ENCODE measurements at places on chromosomes 2 and 18.

DNA sequence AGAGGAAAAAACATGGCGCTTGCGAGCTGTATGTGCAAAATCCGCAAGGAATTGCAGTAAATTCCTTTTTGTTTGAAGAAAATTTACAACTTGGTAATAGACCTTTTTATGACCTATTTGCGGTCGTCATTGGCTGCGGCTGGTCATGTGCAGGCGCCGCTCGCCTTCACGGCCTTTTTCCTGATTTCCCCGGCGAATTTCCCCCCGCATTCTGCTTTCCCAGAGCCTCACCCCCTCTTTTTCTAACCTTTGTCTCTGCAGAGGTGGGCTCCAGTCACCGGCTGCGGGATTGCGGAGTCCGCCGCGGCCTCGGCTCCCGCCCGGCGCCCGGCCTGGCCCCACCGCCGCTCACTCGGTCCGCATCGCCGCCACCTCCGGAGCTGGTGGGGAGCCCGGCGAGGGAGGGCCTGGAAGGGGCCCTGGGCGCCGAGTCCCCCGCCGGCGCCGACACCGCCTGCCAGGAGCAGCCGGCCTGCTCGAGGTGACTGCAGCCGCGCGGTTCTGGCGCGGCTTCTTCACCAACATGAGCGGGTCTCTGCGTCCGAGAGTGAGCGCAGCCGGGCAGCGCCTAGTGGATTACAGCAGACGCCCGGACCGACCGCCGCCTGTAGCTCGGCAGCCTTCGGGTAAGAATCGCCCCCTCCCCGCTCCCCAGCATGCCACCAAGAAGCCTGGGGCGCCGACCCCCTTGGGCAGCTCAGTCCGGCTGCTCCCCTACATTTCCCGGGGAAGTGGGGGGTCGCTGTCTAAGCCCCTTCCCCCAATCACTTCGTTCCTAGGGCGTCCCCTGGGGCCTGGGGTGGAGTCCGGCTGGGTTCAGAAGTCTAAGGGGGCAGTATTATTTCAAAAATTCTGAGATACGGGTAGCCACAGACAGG is 7.1 kb downstream of the HOXD8 start:
- DNase-seq = no peak

DNA sequence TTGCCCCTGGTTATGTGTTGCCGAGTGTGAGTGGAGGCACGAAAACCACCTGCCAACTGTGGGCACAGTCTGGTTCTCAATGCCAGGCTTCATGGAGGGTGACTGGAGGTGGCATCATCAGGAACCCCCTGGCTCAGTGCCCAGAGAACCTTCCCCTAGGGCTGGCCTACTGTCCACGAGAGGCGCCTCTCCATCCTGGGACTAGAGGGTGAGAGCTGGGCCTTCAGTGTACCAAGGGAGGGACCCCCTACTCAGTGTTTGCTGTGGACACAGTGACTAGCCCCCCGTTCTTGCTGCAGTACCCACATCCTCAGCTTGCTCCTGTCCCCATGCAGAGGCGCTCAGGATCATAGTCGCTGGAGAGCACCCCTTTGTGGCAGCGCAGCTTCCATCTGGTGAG is 202.6 kb downstream of the HDAC4 start:
- no peak for DNase-seq

GRCh38 chr2:25379535-25379934 is 37.8 kb upstream of the DNMT3A start:
- no peak for DNase-seq

GRCh38 chr18:56402872-56403516 is 235.4 kb downstream of the TXNL1 start:
- DNase-seq = no peak

DNA sequence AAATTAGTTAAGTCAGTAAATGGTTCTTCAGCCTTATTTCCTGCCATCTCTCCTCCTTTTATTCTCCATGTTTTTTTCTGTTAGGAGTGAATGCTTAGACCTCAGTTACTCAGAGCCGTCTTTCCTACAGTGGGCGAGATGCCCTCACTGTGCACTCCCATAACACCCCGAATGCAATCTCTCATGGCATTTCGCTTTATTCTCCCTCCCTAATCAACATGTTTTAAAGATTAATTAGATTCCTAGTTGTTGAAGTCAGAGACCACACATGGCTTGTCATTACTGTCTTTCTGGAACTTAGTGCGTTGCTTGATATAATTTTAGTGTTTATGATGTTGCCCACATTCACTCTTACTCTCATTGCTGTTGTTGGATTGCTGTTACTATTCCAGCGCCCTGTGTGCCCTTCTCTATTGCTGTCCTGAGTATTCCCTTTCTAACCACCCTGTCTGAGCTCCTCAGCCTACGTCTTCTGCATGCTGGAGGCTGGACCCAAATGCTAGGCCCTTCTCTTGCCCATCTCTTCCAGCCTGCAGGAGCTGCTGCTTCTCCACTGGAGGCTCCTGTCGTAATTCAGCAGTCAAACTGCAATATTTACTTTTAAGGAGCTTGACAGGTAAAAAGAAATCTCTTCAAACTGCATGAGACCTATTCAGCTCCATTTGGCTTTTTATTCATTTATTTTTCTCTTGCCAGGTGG is 99.3 kb downstream of the MAP2 start:
- no peak for DNase-seq

GRCh38 chr2:28327956-28328922 is 64.4 kb upstream of the FOSL2 start:
- no peak for DNase-seq

- no peak for DNase-seq
Measured at GRCh38 chr2:98484121-98484557, 39.5 kb downstream of the INPP4A start.

- DNase-seq = no peak
Measured at GRCh38 chr18:75132098-75132870, 76.7 kb downstream of the PTGR3 start.

GRCh38 chr18:10262566-10262965 is 191.9 kb upstream of the APCDD1 start:
- DNase-seq = no peak

- DNase-seq = no peak
Measured at GRCh38 chr18:78423811-78424210, 555.8 kb upstream of the SALL3 start.

- DNase-seq = no peak
Measured at GRCh38 chr18:58370612-58371011, 258.3 kb downstream of the ALPK2 start.

- no peak for DNase-seq
Measured at GRCh38 chr2:196499686-196500085, 139.8 kb upstream of the CCDC150 start.

- no peak for DNase-seq
Measured at GRCh38 chr2:30684026-30684425, 123.2 kb downstream of the CAPN13 start.

DNA sequence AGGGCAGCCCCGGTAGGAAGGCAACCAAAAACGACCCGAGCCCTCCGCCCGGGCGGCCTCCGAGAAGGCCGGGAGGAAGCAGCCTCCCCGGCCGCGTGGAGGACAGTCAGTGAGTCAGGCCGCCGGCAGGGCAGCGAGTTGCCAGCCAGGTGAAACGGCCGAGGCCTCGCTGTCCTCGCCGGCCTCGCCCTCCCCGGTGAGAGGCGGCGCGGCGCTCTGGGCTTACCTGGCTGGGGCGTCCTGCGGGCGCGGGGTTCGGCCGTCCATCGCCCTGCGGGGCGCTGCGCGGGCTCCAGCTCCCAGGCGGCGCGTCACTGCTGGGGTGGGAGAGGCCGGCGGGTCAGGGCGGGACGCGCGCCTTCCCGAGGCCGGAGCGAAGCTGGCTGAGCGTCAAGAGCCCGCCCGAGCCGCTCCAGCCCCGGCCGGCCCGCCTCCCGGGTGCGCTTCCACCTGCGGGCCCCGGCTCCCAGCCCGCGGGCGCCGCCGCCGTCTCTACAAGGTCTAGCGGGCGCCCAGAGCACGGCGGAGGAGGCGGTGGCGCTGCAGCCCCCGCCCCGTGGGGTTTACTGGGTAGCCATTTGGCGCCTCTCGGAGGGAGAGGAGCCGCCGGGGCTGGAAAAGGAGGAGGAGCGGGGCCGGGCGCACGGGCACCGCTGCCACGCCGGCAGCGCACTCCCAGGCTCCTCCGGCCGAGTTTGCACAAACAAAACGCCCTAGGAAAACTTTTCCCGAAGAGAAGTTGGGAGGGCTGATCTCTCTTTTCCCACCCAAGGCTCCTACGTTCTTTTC is 499 bp downstream of the COBLL1 start:
- DNase-seq = no peak

Data from CD4-positive, alpha-beta T cell treated with Interleukin-21 for 1 hour (primary cell).